ENCODE measurements at places on chromosomes 12 and 14.

GRCh38 chr12:122389677-122390076, 32.8 kb downstream of the CLIP1 start:
- DNase-seq = no peak

DNA sequence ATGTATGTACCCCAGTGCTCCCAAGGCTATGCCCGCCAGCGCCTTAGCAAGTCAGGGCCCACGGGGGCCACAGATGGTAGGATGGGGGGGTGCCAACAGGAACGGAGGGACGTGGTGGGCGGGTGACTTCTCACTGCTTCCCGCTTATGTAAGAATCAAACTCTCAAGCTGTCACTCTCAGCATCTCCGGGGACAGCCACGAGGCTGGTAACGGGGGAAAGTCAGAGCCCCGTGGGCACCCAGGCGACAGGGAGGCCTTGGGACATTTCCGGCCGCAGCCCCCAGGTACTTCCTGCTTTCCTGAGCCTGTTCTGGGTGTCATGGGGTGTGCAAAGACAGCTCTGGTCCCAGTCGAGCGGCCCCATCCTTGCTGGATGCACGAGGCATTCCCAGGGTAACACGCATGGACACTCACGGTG, 59.3 kb downstream of the TESC start:
- DNase-seq = no peak

DNA sequence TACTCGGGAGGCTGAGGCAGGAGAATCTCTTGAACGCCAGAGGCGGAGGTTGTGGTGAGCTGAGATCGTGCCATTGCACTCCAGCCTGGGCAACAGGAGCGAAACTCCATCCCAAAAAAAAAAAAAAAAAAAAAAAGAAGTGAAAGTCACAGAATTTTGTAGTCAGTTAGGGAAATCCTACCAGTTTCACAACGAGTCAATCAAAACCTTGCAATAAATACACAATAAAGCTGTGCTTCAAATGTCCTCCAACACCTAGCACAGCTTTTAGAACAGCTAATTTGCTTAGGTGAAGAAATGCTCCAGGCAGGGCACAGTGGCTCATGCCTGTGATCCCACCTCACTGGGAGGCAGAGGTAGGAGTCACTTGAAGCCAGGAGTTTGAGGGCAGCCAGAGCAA, 112.8 kb upstream of the ATF7IP start:
- no peak for DNase-seq

GRCh38 chr14:92819011-92819597, 25.0 kb downstream of the GOLGA5 start:
- no peak for DNase-seq

GRCh38 chr14:35277179-35277578, 15.0 kb upstream of the PSMA6 start:
- no peak for DNase-seq

DNA sequence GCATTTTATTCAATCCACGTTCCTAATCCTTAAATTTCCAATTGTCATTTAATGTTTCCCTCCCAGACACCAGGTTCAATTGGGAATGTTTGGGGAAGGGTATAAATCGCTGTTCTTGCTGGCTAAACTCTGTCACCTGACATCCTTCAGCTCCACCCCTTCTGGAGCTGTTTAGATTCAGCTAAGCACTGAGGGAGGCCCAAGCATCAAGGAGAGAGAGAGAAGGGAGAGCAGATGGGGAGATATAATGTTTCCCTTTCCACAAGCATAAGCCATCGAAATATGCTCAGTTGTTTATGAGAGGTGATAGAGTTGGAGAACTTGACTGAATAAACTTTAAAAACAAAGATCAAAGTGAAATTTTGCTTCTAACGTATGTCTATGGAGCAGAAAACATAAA, 1.8 kb downstream of the ABCC9 start:
- no peak for DNase-seq

Measured in CD14-positive monocyte (primary cell).